ENCODE measurements at places on chromosomes 2 and 18. TPM values are rescaled to one million over a fixed set of nuclear protein-coding genes. Genes with fewer than 3 reads are reported as not detected.

Gene PRSS56
- total RNA-seq: 1.6 TPM

Gene CAPN14
- 0.69 TPM for total RNA-seq

Gene CYP26B1
- 2.1 TPM for total RNA-seq

Gene VIL1
- total RNA-seq: not detected

Gene MAP3K19
- 9.5 TPM for total RNA-seq

Gene RNF125
- total RNA-seq: 4.4 TPM

Data from diencephalon (tissue), 1 donor.